ENCODE measurements at places on chromosomes 6 and 20. TPM values are rescaled to one million over a fixed set of nuclear protein-coding genes. Genes with fewer than 3 reads are reported as not detected.
A peak's percentile ranks its signal among the peaks of the same experiment; 100 is the strongest.

DNA sequence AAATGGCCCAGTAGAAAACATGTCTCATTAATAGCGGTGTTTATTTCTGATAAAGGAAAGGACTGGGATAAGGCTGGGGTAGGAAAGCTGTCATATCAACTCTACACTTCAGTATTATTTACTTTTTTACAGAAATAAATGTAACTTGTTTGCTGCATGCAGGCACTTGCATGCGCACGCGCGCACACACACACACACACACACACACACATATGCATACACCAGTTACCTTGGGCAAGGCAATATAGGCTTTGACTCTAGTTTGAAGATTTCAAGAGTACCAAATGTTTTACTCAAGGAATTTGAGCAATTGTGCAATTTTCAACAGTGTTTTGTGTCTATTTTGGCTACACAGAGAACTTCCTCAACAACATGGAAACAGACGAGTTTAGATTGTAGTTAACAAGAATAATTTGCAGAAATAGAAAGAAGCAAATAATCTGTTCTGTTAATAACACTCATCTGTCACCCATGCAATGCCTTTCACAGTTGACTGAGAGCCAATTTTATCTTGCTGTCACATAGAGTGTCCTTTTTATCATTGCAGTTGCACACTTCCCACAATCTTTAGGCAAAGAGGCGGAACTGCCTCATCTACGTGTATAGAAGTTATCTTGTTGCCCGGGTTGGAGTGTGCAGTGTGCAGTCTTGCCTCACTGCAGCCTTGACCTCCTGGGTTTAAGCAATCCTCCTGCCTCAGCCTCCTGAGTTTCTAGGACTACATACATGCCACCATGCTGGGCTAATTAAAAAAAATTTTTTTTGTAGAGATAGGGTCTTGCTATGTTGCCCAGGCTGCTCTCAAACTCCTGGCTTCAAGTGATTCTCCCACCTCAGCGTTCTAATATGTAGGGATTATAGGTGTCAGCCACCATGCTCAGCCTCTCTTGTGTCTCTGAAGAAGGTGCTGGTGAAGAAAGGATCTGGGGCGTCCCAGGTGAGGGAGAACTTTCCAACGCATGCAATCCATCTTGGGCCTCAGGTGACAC, 74.8 kb upstream of the SHLD1 start:
- no peak for DNase-seq

- DNase-seq: no peak
Measured at GRCh38 chr6:143961886-143962878, 45.9 kb downstream of the PLAGL1 start.

COX4I2 gene
- 2.5 TPM for total RNA-seq

- DNase-seq: no peak
Measured at GRCh38 chr6:69705954-69706353, 90.9 kb downstream of the LMBRD1 start.

GRCh38 chr20:41456351-41456750, 89.7 kb upstream of the EMILIN3 start:
- no peak for DNase-seq

DNA sequence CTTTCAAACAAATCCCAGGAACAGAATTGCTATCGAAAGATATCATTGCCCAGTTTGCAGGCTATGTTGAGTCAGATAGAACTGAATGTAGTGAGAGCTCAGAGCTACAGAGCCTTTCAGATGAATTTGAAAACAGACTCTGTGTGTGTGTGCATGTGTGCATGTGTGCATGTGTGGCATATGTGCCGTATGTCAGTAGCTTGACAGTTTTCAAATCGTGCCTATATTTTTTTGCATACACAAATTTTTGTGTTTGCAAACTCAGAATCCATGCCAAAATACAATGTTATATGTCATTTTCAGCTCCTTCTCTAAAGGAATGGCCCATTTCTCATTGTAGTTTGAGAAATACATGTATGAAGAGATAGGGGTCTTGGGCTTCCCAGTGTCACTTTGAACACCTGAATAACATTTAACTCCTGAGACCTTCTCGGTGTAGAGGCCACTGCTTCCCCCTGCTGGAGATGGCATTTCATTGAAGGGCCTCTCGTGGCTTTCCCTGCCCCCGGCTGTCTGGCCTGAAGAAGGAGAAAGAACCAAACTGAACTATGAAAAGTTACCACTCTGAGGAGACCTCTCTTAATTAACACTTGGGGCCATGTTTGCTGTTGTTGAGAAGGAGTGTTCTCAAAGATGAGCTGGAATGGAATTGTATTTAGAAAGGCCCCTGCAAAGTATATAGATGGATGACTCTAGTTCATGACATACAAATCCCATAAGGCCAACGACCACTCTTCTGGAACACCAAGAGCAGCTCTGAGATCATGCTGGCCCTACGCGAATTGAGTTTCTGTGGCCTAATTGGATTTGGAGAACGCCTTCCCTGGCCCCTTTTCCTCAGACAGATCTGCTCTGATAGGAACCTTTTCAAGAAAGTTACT, 58.7 kb downstream of the VAPB start:
- DNase-seq: no peak

SLC24A3 gene
- total RNA-seq: 12.3 TPM

KCNS1 gene
- total RNA-seq: not detected

- DNase-seq: no peak
Measured at GRCh38 chr6:150392452-150393220, 23.8 kb downstream of the IYD start.

DNA sequence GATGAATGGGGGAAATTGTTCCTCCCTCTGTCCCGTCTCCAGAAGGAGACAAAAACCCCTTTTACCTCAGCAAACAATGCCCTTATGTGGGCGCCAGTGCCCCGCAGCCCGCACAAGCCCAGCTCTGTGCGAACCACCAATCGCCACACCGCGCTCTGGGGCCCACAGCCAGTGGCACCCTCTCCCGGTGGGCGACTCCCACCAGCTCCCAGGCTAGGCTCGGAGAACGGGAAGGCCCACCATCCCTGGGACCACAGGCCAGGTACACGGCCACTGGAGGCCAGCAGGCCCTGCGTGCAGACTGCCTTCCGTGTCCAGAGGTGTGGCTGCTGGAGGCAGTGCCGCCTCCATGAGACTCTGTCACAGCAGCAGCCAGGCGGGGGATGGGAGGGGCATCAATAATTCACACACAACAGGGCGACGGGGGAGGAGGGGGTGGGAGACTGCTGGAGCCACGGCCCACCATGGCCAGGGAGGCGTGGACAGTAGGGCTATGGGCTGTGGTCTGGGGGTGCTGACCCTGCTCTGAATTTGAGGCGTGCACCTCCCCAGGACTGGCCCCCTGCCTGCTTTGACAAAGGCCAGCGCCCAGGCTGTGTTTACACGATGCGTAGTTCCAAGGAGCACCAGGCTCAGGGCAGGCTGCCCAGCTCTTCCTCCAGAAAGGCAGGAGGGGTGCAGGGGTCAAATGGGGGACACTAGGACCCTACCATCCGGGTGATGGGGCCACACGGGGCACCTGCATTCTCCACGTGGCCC, 105.7 kb downstream of the ASXL1 start:
- no peak for DNase-seq

CALHM5 gene
- 2.2 TPM for total RNA-seq

- DNase-seq: peak; percentile 95
Measured at GRCh38 chr20:51456511-51457509, 85.7 kb downstream of the NFATC2 start.

All from vagina (tissue), 2 donors.